ENCODE measurements at places on chromosomes 6 and 20.

GRCh38 chr6:34491091-34491430 lies 25.2 kb downstream of the PACSIN1 start:
- no peak for DNase-seq

DNA sequence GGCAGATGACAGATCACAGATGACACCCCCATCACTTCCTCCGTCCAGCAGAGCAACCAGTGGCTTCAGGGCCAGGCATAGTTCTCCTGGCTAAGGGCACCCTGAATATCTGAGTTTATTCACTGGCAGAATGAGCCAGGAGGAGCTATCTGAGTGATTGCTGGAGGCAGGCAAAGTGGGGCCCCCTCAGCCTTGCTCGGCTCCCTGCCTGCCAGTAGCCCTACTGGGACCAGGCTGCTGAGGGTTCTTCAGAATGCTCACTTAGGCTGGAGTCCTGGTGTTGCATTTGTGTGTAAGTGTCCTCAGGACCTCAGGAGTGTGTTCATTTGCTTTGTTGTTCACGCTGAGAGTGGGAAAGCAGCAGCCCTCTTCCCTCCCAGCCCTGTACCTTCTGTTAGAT lies 31.2 kb downstream of the CHMP4B start:
- no peak for DNase-seq

DNA sequence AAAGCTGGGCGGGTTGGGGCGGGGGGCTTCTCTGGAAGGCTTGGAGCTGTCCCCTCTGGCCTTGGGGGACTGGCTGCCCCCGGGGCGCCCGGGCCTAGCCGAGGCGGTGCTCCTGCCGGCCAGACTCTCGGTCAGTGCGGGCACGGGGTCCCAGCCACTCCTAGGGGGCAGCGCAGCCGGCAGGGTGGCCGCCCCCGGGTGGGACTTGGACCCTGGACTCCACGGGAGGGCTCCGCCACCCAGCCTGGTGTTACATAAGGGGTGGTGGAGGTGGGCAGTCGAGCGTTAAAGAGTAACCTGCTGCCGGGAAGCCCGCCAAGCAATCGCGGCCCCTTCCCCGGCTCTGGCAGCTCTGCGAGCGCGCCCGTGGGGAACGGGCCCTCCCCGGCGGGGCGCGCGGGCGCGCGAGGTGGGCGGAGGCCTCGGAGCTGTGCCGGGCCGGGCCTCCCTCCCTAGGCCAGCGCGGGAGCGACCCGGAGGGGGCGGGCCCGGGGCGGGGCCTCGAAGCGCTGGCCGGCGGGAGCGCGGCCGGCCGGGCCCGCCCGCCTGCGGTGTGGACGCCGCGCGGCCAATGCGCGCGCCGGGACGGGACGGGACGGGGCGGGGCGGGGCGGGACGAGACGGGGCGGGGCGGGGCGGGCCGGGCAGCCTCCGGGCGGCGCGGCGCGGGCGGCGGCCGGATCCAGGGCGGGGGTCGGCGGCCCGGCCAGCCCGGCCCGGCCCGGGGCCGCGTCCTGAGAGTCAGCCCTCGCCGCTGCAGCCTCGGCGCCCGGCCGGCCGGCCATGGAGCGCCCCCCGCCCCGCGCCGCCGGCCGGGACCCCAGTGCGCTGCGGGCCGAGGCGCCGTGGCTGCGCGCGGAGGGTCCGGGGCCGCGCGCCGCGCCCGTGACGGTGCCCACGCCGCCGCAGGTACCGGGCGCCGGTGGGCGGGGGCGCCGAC lies at the start of gene SLC2A4RG:
Gene SLC2A4RG, plus strand, starts transcription at position 647 of the 940 bp plus-strand sequence. Its CDS starts 137 bp downstream, at position 784.
- DNase-seq: no peak

GRCh38 chr6:125859727-125860126 lies 69.0 kb downstream of the NCOA7 start:
- no peak for DNase-seq

GRCh38 chr6:143773506-143774150 lies 69.5 kb upstream of the LTV1 start:
- DNase-seq: no peak

All from stimulated activated CD8-positive, alpha-beta memory T cell treated with anti-CD3 and anti-CD28 coated beads, Interleukin-7, amount 100 ng/mL, for 24 hours (primary cell).